ENCODE measurements at places on chromosomes 6 and 20. TPM values are rescaled to one million over a fixed set of nuclear protein-coding genes. Genes with fewer than 3 reads are reported as not detected.

- H3K27me3 ChIP-seq, result peaks cover 7% of the 10 kb centered on the region
- H3K27ac ChIP-seq, result peak overlapping the region; percentile 98
- DNase-seq, result peak; percentile 83
- peaks cover 60% of the 10 kb centered on the region for H3K4me1 ChIP-seq
- H3K36me3 ChIP-seq, result no peaks in the 10 kb centered on the region
Observed at GRCh38 chr6:28136585-28137504, 4.8 kb upstream of the ZKSCAN8 start.

- no peaks in the 10 kb centered on the region for H3K36me3 ChIP-seq
- DNase-seq, result no peak
- no peaks in the 10 kb centered on the region for H3K4me1 ChIP-seq
- H3K27me3 ChIP-seq, result peaks cover 8% of the 10 kb centered on the region
- H3K4me3 ChIP-seq, result no peak overlapping the region
Observed at GRCh38 chr20:32007787-32008616, 2.2 kb upstream of the CCM2L start.

- H3K4me3 ChIP-seq, result no peak overlapping the region
- H3K27ac ChIP-seq, result no peak overlapping the region
- no peaks in the 10 kb centered on the region for H3K4me1 ChIP-seq
- no peaks in the 10 kb centered on the region for H3K36me3 ChIP-seq
Observed at GRCh38 chr6:17207281-17207680, 73.9 kb upstream of the RBM24 start.

GRCh38 chr6:42424906-42425474 lies 26.7 kb downstream of the TRERF1 start:
- peaks cover 44% of the 10 kb centered on the region for H3K4me1 ChIP-seq
- no peak overlapping the region for H3K27ac ChIP-seq
- H3K36me3 ChIP-seq, result no peaks in the 10 kb centered on the region
- no peaks in the 10 kb centered on the region for H3K27me3 ChIP-seq

DNA sequence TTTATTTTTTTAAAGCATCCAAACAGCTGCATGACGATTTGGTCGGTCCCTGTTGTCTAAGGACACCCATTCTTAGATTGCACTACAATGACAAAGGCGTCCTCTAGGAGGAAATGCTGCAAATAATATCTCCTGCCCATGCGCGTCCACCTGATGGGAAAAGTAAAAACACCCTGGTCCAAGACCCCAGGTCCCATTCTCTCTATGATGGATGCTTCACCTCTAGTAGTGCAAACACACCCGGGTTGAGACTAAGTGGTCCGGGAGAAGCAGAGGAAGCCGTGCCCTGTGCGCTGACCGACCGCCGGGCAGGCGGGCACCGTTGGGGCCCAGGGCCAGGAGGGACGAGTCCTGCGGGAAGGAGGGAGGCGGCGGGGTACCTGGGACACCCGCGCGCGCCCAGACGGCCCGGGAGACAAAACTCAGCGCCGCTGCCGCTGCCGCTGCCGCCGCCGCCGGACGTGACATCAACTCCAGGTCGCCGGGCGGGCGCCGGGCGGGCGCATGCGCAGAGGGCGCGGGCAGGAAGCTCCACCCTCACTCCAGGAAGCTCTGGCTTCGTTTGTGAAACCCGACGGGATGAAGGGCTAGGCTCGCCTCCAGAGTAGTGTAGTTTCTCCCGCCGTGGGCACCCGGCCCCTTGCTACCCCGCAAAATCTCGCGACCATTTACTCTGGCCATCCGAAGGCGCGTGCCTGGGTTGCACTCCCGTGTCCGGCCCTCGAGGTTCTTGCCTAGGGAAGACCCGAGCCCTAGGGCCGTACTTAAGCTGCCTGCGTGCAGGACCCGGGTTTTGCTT lies at the start of gene TBC1D7:
Gene TBC1D7, minus strand, starts transcription at position 462 of the 799 bp plus-strand sequence. CDS start 1,639 bp downstream, outside the sequence.
- peak; percentile 95 for DNase-seq
- peaks cover 2% of the 10 kb centered on the region for H3K27me3 ChIP-seq
- H3K4me3 ChIP-seq, result peak within 1 kb of the TSS; percentile 95
- peaks cover 24% of the 10 kb centered on the region for H3K4me1 ChIP-seq

GRCh38 chr6:169567819-169568218 lies 134.0 kb downstream of the WDR27 start:
- H3K4me1 ChIP-seq, result no peaks in the 10 kb centered on the region
- H3K27me3 ChIP-seq, result peaks cover 2% of the 10 kb centered on the region
- no peak overlapping the region for H3K4me3 ChIP-seq
- H3K27ac ChIP-seq, result no peak overlapping the region
- DNase-seq, result no peak

DNA sequence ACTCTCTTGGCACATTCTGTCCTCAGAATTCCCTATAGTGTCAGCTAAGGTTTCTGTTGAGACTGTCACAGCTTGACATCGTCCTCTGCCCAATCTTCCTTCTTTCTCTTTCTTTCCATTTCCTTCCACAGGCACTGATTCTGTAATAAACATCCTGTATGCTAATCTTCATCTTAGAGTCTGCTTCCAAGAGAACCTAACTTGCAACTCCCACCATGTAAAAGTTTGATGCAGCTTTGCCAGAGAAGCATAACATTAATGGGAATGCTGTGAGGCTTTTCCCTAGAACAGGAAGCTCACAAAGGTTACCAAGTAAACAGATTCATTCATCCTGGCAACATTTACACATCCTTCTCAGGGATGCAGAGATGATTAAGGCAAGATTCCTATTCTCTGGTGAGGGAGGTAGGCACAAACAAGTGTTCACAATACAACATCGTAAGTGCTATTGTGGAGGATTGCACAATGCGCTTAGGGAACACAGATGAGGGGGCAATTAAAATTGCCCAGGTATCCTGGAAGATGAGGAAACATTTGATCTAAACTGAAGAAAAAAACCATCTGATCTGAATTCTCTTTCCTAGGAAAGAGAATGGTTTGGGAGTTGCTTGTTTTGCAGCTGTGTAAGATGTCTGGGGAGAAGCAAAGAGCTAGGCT lies 74.7 kb downstream of the GRM1 start:
- no peaks in the 10 kb centered on the region for H3K27me3 ChIP-seq
- H3K4me3 ChIP-seq, result no peak overlapping the region
- no peaks in the 10 kb centered on the region for H3K4me1 ChIP-seq
- no peaks in the 10 kb centered on the region for H3K36me3 ChIP-seq

GRCh38 chr20:57633945-57634491 lies 13.8 kb upstream of the ZBP1 start:
- peaks cover 24% of the 10 kb centered on the region for H3K4me1 ChIP-seq
- H3K36me3 ChIP-seq, result peaks cover 25% of the 10 kb centered on the region
- peak; percentile 42 for DNase-seq
- no peak overlapping the region for H3K4me3 ChIP-seq

DNA sequence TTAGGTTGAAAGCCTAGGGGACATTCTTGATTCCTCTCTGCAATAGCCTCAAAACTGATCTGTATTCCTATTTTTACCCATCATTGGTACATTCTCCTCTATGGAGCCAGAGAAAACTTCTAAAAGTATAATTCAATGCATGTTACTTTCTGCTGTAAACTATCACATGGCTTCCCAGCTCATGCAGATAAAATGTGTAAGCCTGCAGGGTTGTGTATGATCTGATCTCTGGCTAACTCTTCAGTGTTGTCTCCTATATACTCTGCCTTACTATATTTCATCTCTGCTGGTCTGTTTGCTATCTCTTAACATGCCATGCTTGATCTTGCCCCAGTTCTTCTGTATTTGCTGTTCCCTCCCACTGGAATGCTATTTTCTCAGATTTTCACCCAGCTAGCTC lies 323.3 kb upstream of the RSPO3 start:
- H3K36me3 ChIP-seq, result no peaks in the 10 kb centered on the region
- H3K4me3 ChIP-seq, result no peak overlapping the region
- no peaks in the 10 kb centered on the region for H3K4me1 ChIP-seq
- no peak for DNase-seq
- no peak overlapping the region for H3K27ac ChIP-seq

DNA sequence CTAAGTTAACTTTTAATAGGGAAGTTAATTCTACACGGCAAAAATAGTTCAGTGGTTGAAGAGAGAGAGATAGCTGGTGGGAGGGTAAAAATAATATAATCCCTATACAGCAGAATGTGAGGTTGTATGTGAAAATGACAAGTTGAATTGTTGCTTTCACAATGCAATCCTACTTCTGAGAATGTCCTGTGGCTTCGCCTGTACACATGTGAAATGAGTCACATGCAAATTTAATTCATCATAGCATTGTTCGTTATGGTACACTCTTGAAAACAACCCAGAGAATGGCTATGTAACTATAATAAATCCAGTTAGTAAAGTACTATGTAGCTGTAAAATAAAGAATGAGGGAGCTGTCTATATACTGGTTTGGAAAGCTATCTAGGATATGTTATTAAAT lies 46.0 kb upstream of the HINT3 start:
- no peak for DNase-seq
- H3K4me3 ChIP-seq, result no peak overlapping the region
- peaks cover 20% of the 10 kb centered on the region for H3K36me3 ChIP-seq
- peak overlapping the region; percentile 12 for H3K27ac ChIP-seq
- H3K4me1 ChIP-seq, result no peaks in the 10 kb centered on the region
- no peaks in the 10 kb centered on the region for H3K27me3 ChIP-seq

DNA sequence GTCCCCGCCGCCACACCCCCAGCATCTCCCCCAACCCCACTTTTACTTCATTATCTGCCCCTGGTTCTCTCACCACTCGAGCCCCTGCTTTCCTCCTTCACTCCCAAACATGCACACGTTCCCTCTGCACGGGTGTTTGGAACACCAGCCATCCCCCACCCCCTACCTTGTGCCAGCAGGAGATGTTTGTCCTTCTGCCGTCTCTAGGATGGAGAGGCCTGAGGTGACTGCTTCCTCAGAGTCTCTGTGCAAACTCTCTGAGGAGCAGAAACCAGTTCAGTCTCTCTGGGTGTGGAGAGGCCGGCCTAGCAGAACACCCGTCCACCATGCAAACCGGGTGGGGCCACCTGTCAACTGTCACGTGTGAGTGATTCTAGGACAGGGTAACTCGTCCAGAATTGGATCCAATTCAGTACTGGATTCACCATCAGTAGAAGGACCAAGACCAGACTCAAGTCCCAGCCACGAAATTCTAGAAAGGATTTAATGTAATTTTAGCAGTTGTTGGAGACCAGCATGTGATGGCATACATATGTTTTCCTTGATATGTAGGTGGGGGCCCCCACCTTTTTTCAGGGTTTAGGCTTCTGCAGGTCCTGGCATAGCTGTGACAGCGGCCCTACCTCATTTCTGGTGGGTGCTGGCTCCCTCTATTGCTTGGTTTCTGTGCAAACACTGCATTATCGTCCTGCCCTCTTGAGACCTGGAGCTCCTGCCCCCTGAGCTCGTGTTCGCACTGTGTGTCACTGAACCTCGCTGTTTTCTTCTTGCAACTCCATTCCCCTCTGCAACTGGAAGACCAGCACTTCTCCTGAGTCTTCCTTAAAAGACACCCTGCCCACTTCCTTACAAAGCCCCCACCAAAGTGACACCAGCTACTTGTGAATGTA lies at the start of gene RAET1E:
Gene RAET1E, minus strand, starts transcription at position 259 of the 890 bp plus-strand sequence. CDS start 7,212 bp downstream, outside the sequence.
- H3K4me3 ChIP-seq, result peak within 1 kb of the TSS; percentile 30
- no peaks in the 10 kb centered on the region for H3K4me1 ChIP-seq
- H3K36me3 ChIP-seq, result no peaks in the 10 kb centered on the region
- no peak within 1 kb of the TSS for H3K27ac ChIP-seq

DNA sequence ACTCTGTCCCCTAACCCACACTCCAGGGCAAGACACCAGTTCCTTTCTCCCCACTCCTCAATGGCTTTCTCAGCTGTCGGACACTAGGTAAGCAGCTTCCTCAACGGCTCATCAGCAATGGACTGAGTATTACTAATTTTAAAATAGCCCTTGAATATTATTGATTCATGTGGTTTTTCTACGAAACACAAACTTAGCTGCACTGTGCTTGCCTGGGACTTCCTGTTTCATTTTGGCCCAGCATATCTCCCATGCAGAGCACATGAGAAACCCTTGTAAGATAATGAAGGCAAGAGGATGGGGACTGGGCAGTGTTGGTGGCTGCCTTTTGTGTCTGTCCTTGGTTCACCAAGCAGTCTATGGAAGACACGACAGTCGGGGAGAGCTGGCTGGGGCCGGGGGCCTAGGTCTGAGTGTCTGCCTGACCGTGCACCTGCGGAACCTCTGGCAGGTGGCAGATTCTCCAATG lies 48.9 kb downstream of the RNASET2 start:
- H3K27me3 ChIP-seq, result no peaks in the 10 kb centered on the region
- peak overlapping the region; percentile 44 for H3K27ac ChIP-seq
- peak; percentile 2 for DNase-seq

GRCh38 chr6:130787726-130788500 lies 39.3 kb upstream of the SMLR1 start:
- H3K27ac ChIP-seq, result no peak overlapping the region
- no peaks in the 10 kb centered on the region for H3K36me3 ChIP-seq
- DNase-seq, result no peak
- peaks cover 4% of the 10 kb centered on the region for H3K27me3 ChIP-seq
- no peak overlapping the region for H3K4me3 ChIP-seq
- no peaks in the 10 kb centered on the region for H3K4me1 ChIP-seq

DNA sequence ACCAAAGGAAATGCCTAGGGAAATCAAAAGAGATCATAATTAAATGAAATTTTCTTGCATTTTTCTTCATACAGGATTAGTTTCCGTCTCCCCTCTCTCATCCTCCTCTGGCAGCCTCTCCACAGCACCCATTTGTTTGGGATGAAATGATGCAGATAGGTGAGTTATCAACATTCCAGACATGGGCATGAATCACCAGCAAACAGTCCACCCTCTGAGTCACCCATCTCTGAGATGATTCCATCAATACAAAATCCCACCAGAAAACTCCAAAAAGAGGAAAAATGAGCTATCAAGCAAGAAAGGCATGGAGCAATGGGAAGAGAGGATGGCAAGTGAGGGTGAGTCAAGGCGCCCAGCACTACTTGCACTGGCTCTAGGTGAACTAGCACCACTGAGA lies 11.4 kb downstream of the MC3R start:
- H3K4me3 ChIP-seq, result no peak overlapping the region
- no peak for DNase-seq
- H3K4me1 ChIP-seq, result no peaks in the 10 kb centered on the region
- H3K27ac ChIP-seq, result no peak overlapping the region

DNA sequence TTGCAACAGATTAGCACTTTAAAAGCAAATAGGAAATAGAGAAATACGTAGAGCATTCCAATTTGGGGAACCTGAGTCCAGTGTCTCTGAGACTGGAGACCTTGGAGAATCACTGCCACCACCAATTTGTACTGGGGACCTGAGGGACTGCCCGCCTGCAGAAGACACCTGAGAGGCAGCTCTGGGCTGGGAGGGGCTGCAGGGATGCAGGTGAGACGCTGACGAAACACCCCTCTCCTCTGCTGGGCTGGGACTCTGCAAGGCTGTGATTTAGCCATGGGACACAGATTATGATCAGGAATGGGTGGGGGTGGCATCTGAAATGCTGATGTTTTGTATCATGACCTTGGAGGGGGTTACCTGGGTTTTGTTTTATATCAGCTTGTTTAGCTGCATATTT lies 7.0 kb upstream of the APMAP start:
- no peak overlapping the region for H3K27ac ChIP-seq
- no peak overlapping the region for H3K4me3 ChIP-seq
- peaks cover 30% of the 10 kb centered on the region for H3K36me3 ChIP-seq
- peaks cover 4% of the 10 kb centered on the region for H3K27me3 ChIP-seq
- H3K4me1 ChIP-seq, result peaks cover 15% of the 10 kb centered on the region

- no peaks in the 10 kb centered on the region for H3K4me1 ChIP-seq
- peaks cover 1% of the 10 kb centered on the region for H3K27me3 ChIP-seq
Observed at GRCh38 chr6:158160932-158161539, 7.0 kb downstream of the SERAC1 start.

TP53TG5 gene
- 0.09 TPM for polyA plus RNA-seq

R3HDML gene
- polyA plus RNA-seq, result not detected

FAM229B gene
- polyA plus RNA-seq, result 13.3 TPM

GPSM3 gene
- 123 TPM for polyA plus RNA-seq

GMDS gene
- 25.4 TPM for polyA plus RNA-seq

All from immature natural killer cell (primary cell).